ENCODE measurements at places on chromosomes 3 and 15. TPM values are rescaled to one million over a fixed set of nuclear protein-coding genes. Genes with fewer than 3 reads are reported as not detected.

ZBTB20 gene
- total RNA-seq, result 64.8 TPM

P2RY14 gene
- total RNA-seq, result 0.49 TPM

SORD gene
- total RNA-seq, result 20.4 TPM

GP9 gene
- total RNA-seq, result not detected

CIDEC gene
- 51.3 TPM for total RNA-seq

TATDN2 gene
- 34.4 TPM for total RNA-seq

P3H2 gene
- 41.7 TPM for total RNA-seq

CYP1A2 gene
- total RNA-seq, result not detected

SUSD5 gene
- 0.98 TPM for total RNA-seq

DNA sequence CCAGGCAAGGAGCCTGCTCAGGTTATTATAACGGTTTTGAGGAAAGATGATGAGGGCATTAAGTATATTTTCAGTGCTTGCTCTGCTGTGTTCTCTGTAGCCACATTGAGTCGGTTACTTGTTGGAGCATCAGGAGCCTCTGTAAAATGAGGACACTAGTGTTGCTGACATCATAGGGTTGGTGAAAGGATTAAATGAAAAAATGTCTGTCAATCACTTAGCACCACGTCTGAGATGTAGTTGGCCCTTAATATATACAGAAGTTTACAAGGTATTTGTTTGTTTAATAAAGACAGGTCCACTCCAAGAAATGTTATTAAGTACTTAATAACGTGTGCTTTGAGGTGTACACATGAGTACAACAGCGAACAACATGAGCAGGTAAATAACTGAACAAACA, 735 bp upstream of the SLC25A26 start:
- H3K27ac ChIP-seq, result peak overlapping the region; percentile 23
- H3K4me1 ChIP-seq, result peaks cover 15% of the 10 kb centered on the region

DNA sequence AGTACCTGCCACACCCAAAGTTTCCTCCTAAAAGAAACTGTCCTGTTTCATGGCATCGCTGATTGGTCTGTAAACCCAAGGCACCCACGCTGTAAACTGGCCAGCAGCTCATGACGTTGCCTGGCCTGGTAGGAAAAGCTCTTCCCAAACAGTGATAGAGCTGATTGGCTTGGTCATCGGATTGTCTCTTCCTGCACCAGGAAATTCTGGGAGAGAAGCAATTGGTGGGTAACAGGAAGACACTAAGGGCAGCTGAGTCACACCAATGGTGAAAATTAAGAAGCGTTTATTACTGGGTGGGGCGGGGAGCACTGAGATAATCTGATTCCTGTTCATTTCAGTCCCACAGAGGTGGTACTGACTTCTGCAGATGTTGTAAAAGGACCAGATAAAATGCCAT, 31.0 kb downstream of the KLHL6 start:
- no peak for DNase-seq
- H3K4me3 ChIP-seq, result no peak overlapping the region
- no peaks in the 10 kb centered on the region for H3K4me1 ChIP-seq
- no peak overlapping the region for H3K27ac ChIP-seq
- H3K27me3 ChIP-seq, result no peaks in the 10 kb centered on the region
- no peaks in the 10 kb centered on the region for H3K36me3 ChIP-seq

- H3K4me1 ChIP-seq, result no peaks in the 10 kb centered on the region
- H3K4me3 ChIP-seq, result no peak overlapping the region
- no peaks in the 10 kb centered on the region for H3K36me3 ChIP-seq
- H3K27ac ChIP-seq, result no peak overlapping the region
- no peak for DNase-seq
Observed at GRCh38 chr15:69359722-69360121, 54.4 kb upstream of the KIF23 start.

DNA sequence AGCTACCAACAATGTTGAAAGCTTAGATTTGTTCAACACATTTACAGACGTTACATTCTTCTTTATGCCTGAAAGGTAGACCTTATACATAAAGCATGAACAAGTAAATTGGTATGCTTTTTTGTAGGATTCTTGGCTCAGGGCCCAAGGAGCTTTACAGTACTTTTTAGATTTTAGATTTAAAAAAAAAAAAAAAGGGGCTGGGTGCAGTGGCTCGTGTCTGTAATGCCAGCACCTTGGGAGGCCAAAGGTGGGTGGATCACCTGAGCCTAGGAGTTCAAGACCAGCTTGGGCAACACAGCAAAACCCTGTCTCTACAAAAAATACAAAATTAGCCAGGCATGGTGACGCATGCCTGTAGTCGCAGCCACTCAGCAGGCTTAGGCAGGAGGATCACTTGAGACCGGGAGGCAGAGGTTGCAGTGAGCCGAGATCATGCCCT, 39.7 kb downstream of the MEF2A start:
- no peak overlapping the region for H3K27ac ChIP-seq
- H3K27me3 ChIP-seq, result no peaks in the 10 kb centered on the region
- no peak overlapping the region for H3K4me3 ChIP-seq
- DNase-seq, result no peak
- H3K36me3 ChIP-seq, result no peaks in the 10 kb centered on the region

GRCh38 chr3:173257797-173258196, 116.8 kb upstream of the SPATA16 start:
- no peak for DNase-seq
- H3K27me3 ChIP-seq, result no peaks in the 10 kb centered on the region
- no peak overlapping the region for H3K4me3 ChIP-seq
- no peaks in the 10 kb centered on the region for H3K36me3 ChIP-seq

DNA sequence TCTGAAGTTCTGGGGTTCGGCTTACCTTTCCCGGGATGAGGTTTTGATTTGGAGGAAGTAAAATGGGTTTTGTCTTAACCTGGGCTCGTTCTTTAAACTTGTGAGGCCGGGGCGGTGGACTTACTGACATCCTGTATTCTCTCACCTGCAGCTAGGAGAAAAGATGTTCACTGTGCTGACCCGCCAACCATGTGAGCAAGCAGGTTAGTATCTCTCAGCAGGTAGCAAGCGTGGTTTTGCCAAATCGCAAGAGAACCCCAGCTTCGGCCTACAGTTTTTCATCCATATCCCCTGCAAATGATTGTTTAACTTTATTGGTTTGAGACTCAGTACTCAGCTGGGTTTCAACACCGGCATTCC, 891 bp downstream of the ENTPD3 start:
- H3K27me3 ChIP-seq, result no peaks in the 10 kb centered on the region
- H3K27ac ChIP-seq, result no peak overlapping the region
- peaks cover 10% of the 10 kb centered on the region for H3K4me1 ChIP-seq

DNA sequence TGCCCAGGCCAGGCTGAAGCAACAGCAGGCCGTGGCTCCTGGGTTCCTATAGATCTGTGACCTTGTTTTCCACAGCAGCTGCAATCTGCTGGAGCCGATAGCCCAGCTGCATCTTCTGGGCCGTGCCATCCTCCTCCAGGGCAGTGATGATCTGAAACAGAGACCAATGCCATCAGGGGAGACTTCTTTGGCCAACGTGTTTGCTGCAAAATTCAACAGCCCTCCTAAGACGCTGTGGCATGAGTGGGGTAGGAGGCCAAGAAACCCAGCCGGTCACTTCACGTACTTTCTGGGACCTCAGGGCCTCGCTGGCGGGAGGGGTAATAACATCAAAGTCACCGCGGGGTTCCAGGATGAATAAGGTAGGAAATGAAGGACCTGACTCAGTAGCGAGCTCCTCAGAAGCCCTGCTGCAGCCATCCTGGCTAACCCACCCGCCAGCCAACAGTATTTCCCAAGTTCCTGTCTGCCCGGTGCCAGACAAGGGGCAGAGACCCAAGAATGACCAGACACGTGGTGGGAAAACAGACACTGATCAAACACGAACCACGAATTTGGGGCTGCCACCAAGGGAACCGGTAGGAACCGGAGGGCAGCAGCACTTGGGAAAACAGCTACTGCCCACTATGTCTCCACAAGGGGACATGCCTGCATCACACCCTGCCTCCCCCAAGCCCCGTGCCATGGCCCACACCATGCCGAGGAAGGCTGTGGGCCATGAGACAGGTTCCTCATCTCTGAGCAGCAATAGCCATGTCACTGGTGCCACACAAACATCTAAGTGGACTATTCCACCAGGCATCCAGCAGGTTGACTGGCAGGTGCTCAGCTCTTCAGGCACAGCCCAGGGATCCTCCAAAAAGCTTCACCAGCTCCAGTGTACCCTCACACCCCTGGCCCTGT, 25.2 kb downstream of the PLXNB1 start:
- peak overlapping the region; percentile 82 for H3K27ac ChIP-seq
- no peak overlapping the region for H3K4me3 ChIP-seq
- no peaks in the 10 kb centered on the region for H3K27me3 ChIP-seq
- H3K4me1 ChIP-seq, result peaks cover 12% of the 10 kb centered on the region
- DNase-seq, result no peak

DNA sequence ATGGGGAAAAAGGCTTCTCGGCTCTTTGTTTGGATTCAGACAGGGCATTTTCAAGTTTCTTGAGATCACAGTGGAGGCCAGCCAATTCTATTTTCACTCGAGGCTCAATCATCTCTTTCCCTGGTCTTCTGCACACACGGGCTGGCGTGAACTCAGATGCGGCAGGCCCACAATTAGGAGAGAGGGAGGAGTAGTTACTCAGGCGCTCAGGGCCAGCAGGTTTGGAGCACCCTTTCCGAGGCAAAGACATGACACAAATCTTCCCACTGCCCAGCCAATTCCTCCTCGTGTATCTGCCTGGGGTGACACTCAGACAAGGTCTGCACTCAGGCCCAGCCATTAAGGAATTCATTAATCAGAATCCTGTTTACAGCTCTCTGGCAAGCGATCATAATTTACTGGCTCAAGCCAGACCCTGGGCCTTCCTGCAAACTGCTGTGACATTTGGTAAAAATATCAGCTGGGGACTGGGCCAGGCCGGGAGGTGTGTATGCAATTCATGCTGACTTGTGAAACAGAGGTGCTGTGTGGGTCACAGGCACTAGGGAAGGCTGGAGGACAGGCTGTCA, 68.1 kb upstream of the TLE3 start:
- H3K27ac ChIP-seq, result no peak overlapping the region
- no peak overlapping the region for H3K4me3 ChIP-seq
- H3K27me3 ChIP-seq, result no peaks in the 10 kb centered on the region
- peaks cover 12% of the 10 kb centered on the region for H3K4me1 ChIP-seq
- no peaks in the 10 kb centered on the region for H3K36me3 ChIP-seq

- H3K4me3 ChIP-seq, result no peak overlapping the region
- H3K27ac ChIP-seq, result no peak overlapping the region
- no peaks in the 10 kb centered on the region for H3K27me3 ChIP-seq
- DNase-seq, result no peak
- H3K4me1 ChIP-seq, result peaks cover 23% of the 10 kb centered on the region
- H3K36me3 ChIP-seq, result no peaks in the 10 kb centered on the region
Observed at GRCh38 chr3:146465693-146466465, 3.5 kb downstream of the PLSCR2 start.

GRCh38 chr15:94026458-94027304, 204.7 kb upstream of the MCTP2 start:
- no peaks in the 10 kb centered on the region for H3K4me1 ChIP-seq
- H3K4me3 ChIP-seq, result no peak overlapping the region
- H3K27me3 ChIP-seq, result no peaks in the 10 kb centered on the region

DNA sequence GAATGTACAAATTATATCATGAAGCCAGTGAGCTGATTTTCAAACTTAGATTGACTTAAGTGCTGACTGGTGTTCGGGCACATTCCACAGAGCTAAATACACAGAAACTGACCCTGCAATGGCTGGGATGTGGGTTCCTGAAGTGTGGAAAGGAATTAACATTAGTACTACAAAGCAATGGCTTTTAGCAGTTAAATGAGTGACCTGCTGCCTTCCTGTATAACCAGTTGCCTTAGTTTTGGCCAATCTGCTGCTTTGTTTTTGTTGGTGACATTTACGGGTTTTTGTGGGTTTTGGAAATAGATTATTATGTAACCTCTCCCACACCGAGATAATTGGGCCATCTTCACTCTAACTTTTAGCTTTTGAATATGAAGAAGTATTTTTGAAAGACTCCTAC, 2.4 kb upstream of the SKIC8 start:
- H3K4me1 ChIP-seq, result peaks cover 31% of the 10 kb centered on the region
- no peak for DNase-seq
- no peaks in the 10 kb centered on the region for H3K36me3 ChIP-seq
- H3K27me3 ChIP-seq, result no peaks in the 10 kb centered on the region
- H3K27ac ChIP-seq, result no peak overlapping the region

- H3K4me1 ChIP-seq, result no peaks in the 10 kb centered on the region
- no peak overlapping the region for H3K27ac ChIP-seq
- no peaks in the 10 kb centered on the region for H3K36me3 ChIP-seq
- no peak for DNase-seq
Observed at GRCh38 chr15:61777689-61778088, 282.6 kb downstream of the VPS13C start.

DNA sequence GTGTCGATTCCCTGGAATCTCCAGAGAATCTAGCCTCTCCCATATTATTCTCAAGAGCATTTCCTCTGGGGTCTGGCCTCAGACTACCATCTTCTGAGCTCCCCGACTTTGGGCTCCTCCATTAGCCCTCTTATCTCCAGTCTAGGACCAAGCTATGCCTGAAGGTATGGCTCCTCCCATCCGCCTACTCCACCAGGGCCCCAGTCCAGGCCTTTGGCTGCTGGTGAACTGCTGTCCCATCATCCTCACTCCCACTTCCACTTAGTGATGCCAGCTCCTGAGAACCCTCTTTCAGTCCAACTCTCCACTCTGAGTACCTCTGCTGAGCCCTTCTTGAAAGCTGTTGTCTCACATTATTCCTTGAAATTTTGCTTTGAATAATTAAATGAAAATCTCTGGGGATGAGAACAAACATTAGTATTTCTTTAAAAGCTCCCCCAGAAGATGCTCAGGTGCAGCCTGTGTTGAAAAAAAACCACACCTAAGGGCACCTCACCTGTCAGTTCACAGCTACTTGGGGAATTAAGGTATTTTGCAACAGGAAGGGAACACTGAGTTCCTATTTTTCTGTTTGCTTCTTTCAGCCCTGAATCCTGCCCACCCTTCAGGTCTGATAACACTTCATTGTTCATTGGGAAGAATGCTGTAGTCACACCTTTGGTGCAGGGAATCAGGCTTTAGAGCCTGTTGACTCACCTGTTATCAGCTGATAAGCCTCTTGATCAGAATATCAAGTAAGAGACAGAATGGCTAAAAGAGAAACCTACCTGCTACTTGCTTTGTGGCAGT, 9.5 kb downstream of the CLDN18 start:
- H3K27ac ChIP-seq, result no peak overlapping the region
- DNase-seq, result no peak
- no peaks in the 10 kb centered on the region for H3K27me3 ChIP-seq
- no peaks in the 10 kb centered on the region for H3K36me3 ChIP-seq
- H3K4me3 ChIP-seq, result no peak overlapping the region

GRCh38 chr3:157290766-157291165, 130.8 kb upstream of the CCNL1 start:
- no peaks in the 10 kb centered on the region for H3K36me3 ChIP-seq
- DNase-seq, result no peak
- no peak overlapping the region for H3K4me3 ChIP-seq
- H3K4me1 ChIP-seq, result peaks cover 6% of the 10 kb centered on the region
- H3K27me3 ChIP-seq, result no peaks in the 10 kb centered on the region

Data from vagina (tissue), 2 donors.